ENCODE measurements at places on chromosomes 5 and 9.

GRCh38 chr5:104126980-104127379 lies 564.4 kb upstream of the NUDT12 start:
- no peak for DNase-seq

- DNase-seq, result no peak
Observed at GRCh38 chr9:79829566-79830302, 258.0 kb downstream of the TLE4 start.

DNA sequence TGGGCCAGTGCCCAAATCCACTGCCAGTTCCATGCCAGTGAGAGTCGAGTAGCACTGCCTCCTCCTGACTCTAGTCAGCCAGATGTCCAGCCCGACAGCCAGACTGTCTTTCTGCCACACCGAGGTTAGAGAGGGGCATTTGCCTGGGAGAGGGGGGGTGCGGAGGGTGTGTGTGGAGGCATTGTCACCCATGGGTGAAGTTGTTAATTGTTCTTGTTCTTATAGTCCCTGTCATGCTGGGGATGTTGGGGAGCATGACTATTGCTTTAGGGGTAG lies 1.1 kb downstream of the RGP1 start:
- no peak for DNase-seq

DNA sequence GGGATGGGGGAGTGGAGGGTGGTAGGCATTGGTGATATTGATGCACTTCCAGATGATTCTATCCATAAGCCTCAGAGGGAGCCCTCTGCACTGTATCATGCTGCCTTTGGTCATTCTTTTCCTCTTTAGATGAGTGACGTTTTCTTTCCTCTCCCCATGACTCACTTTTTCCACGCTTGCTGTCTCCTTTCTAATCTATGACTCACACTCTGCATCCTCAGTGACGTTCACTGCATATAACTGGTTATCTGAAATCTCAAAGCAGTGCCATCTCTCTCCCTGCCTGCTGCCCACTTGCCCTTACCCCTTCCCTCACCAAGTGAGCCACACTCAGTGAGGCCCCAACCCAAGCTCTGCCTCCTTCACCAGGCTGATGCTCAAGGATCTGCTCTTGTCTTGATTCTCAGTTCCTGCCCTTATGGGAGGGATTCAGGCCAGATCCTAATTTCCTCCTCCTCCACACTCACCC lies 31.6 kb downstream of the PTGS1 start:
- DNase-seq, result peak; percentile 95

GRCh38 chr9:96719921-96720320 lies 58.0 kb downstream of the ZNF510 start:
- DNase-seq, result no peak

- no peak for DNase-seq
Observed at GRCh38 chr5:126335886-126336285, 87.3 kb upstream of the GRAMD2B start.

- DNase-seq, result peak; percentile 30
Observed at GRCh38 chr5:56432321-56432720, 199.2 kb upstream of the ANKRD55 start.

DNA sequence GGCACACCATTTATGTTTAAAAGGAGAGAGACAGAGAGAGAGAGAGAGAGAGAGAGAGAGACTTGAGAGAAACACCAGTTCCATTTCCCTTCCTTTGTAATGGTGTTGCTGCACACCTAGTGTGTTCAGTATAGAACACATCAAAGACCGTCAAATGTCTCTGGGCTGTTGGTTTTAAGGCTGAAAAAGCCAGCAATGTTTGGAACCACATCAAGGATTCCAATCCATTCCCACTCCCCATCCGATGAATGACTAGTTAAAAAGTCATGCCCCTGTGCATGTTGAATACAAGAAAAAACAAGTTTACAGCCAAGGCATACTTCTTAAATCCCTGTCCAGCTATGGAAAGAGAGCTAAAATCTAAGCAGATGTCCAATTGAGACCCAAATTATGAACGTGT lies 83.0 kb upstream of the IFNE start:
- no peak for DNase-seq

DNA sequence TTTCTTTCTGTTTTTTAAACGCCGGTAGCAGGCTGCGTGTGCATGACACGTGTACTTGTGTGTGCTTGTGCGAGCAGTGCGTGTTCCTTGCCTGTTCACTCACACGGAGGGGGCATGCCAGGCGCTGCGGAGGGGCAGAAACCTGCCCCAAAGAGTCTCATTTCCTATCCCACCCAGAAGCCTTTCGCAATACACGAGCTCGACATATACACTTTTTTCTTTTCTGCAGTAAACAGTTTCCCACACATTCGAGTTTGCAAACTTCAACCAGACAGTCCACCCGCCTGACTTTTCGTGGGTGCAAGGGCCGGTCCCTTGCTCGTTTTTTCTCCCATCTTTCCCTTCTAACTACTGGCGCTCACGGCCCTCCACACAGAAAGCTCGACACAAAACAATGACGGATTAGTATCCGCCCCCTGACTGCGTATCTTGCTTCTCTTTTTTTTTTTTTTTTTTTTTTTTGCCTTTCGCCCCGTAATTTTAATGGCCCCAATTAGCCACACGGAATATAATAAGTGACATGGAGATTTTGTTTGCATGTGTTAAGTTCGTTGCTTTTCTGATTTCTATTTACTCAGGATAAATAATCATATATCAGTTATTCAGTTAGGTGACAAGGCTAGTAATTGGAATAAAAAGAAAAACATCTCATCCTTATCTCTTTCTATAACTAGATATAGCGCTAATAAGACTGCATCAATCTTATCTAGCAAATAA lies 5.3 kb upstream of the OTP start:
- DNase-seq, result peak; percentile 45

- no peak for DNase-seq
Observed at GRCh38 chr9:109325089-109325488, 4.2 kb upstream of the EPB41L4B start.

GRCh38 chr5:38719916-38720315 lies 125.9 kb upstream of the OSMR start:
- no peak for DNase-seq

DNA sequence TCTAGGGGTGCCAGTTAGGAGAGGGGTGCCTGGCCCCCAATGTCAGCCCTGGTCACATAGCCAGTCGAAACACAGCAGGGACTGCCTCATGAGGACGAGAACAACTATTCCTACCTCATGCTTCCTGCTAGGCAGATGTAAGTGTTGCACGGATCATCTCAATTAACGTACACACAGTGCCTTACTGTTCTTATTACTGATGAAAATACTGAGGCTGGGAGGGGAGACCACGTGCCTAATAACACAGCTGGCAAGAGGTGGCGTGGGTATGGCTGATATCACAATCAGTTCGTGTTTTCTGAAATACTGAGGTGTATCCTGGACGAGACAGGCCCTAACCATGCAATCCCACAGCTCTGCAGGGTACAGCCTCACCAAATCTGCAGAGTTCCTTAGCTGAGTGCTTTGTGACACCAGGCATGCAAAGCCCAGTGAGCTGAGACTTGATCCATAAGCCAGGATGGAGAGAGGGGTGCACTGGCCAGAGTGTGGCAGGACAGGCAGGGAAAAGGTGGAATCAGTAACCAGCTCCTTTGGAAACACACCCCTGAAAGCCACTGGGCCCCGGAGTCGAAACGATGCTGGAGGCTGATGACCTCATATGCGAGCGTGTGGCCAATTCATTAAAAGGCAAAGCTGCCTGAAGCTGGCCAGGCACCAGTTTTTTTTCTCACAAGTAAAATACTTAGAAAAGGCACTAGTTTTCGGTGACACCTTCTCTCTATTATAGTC lies 63.9 kb downstream of the PRRT1B start:
- DNase-seq, result no peak

- no peak for DNase-seq
Observed at GRCh38 chr5:66704790-66705425, 108.7 kb downstream of the MAST4 start.

DNA sequence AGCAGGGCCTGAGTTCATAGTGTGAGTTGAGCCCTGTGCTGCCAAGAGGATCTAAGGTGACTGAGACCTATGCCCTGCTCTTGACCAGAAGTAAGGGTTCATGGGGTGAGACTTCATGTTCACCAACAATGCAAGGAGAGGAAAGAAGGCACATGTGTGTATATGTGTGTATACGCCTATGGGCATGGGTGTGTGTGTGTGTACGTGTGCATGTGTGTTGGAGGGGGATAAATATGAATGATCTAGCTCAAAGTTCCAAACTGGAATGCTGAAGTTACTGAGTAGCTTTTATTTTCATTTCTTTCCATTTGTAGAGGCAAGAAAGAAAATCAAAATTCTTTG lies 25.6 kb upstream of the HAND1 start:
- no peak for DNase-seq

GRCh38 chr5:107436201-107436600 lies 234.5 kb downstream of the EFNA5 start:
- DNase-seq, result no peak

GRCh38 chr9:15189481-15189880 lies 117.5 kb downstream of the TTC39B start:
- DNase-seq, result no peak

DNA sequence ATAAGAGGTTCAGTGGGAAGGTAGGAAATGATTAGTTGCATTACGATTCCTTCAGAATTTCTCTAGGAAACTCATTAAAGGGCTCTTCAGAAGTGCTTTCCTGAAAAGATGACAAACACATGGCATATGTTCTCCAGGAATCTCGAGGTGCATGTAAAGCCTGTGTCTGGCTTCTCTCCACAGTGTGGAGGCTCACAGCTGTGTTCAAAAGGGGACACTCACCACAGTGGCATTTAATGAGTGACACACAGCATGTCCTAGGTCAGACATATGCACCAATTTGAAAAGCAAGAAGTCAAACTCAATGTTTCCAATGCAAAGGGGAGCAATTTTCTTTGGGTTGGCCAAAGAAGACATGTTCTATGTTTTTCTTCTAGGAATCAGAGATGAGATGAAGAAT lies 976.9 kb downstream of the MAT2B start:
- no peak for DNase-seq

GRCh38 chr5:15643731-15644130 lies 143.8 kb downstream of the FBXL7 start:
- no peak for DNase-seq

DNA sequence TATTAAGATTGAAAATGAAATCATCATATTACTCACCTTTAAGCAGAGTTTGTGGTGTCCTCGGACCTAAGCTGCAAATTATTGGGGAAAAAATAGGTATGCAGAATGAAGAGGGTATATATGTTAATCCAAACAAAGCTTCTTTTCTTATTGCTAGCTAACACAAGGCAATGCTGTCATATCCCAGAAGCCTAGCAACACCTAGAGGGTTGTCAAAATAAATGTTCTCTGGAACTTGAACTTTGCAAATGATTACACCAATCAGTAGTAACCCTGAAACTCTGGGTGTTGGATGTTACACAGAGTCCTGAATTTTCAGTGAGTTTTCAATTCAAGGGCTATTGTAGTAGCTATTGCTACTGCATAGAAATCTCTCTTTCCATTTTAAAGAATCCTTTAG lies at the start of gene C6:
TSS of gene C6 (minus strand) at position 193 of the 400 bp plus-strand sequence. CDS start 10,302 bp downstream, outside the sequence.
- no peak for DNase-seq

GRCh38 chr9:99820685-99821395 lies 845 bp upstream of the NR4A3 start:
- DNase-seq, result peak; percentile 98

GRCh38 chr9:123020796-123021195 lies 12.7 kb upstream of the GPR21 start:
- DNase-seq, result no peak

- no peak for DNase-seq
Observed at GRCh38 chr5:89128906-89129625, 246.1 kb upstream of the MEF2C start.

DNA sequence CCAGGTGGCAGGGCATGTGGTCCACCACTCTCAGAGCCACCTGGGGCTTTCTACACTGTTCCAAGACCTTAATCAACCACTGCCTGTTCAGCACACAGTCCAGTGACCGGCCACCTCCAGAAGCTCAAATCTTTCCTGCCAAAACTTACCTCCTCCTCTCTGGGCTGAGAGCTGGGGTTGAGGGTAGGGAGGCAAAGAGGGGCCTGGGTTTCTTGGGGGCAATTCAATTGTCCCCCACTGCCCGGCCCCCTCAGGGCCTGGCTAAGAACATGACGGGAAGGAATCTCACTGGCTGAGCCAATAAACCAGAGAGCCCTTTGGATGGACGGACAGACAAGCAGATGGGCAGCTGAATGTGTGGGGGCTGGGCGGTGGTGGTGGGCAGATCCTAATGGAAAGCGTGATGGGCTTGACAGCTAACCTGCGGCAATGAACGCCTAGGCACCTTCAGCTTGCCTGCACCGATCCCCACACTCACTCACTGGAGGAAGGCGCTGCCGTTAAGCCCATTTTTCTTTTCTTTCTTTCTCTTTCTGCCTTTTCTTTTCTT lies 5.4 kb downstream of the NR5A1 start:
- no peak for DNase-seq

GRCh38 chr5:171562822-171563221 lies 143.4 kb downstream of the FGF18 start:
- DNase-seq, result peak; percentile 76

GRCh38 chr9:114015607-114016006 lies 62.5 kb downstream of the AMBP start:
- DNase-seq, result no peak

- peak; percentile 59 for DNase-seq
Observed at GRCh38 chr9:134377976-134378375, 51.7 kb downstream of the RXRA start.

DNA sequence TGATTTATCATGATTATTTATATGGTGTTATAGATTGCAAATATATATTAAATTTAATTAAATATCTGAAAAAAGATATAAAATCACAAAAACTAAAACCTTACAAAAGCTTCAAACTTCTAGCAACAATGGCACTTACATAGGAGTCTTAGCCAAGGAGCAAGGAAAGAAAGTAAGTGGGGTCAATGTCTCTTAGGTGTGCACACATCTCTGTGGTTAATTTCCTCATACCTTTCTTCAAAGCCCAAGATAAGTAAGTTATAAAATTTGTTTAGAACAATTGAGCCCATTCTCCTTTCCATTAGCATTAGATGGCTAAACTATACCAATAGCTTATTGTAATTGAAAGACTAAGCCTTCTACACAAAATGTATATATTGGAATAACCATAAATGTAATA lies 161.6 kb upstream of the PDE4D start:
- DNase-seq, result no peak

DNA sequence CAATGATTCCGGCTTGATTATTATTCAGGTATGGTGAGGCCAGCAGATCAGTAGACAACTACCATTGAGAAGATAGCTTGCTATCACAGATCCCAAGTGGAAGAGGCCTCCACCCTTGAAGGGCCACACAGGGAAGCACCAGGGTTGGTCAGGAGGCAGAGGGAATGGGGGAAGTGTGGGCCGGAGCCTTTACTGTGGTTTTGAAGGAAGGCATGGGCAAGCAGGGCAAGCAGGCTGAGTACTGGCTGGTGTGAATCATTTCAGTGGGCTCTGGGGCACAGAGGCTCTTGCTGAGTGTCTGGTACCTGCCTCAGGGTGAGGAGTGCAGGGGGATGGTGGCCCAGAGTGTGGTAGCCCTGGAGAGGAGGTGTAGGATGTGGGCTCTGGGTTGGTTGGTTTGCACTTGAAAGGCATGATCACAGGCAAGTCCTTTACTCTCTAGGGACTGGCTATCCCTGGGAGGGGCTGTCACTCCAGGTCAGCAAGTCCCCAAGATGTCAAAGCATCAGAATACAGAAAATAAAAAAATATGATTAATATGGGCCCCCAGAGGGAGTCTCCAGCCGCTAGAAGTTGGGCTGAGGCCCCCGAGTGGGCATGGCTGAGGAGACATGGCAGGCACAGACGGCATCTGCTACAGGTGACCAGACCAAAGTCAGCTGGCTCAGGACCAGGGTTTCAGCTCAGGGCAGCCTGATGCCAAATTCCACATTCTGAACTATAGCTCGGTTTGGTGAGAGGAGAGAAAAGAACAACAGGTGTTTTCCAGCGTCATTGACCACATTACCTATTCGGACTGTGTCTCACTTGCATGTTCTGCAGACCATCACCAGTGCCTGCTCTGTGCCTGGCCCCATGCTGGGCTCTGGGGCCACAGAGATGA lies 9.7 kb upstream of the SUSD3 start:
- no peak for DNase-seq
